Activated CD8-positive, alpha-beta memory T cell treated with anti-CD3 and anti-CD28 coated beads for 1 hour (primary cell): ENCODE measurements at places on chromosomes 6 and 20.

GRCh38 chr6:136148051-136148450, 102.1 kb downstream of the MTFR2 start:
- DNase-seq, result no peak

- no peak for DNase-seq
These were observed 655 bp downstream of the FAM184A start for GRCh38 chr6:119077643-119078375.

DNA sequence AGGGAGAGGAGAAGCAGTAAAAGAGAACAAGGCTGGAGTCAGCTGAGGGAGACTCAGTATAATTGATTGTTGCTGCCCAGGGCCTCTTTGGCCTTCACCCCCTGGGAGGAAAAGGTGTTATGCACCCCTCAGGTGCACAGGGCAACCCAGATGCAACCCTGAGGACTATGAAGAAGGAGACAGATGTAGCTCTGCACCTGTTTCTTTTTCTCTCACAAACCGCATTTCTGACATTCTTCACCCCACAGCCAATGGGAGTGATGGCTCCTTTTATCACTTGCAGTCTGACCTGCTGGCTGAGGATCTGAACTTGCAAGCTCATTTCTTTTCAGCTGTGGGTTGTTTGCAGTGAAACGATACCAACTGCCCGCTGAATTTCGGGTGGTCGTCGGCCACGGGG, 64.1 kb upstream of the F13A1 start:
- DNase-seq, result no peak

DNA sequence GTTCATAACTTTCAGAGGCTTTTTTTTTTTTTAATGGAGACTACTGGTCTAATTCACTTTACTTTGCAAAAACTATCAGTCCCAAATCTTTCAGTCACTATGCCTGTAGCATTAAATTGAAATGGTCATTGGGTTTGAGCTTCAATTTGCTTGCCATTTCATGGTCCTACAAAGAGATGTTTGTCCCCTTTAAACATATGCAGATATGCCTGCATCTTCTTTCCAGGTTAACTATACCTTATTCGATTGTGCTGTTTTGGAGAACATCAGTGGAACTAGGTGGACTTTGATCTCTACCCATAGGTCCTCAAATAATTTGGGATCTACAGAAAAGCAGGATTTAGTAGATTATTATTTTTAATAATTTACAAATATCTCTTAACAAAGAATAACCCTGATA, 4.6 kb downstream of the POU3F2 start:
- DNase-seq, result no peak

- DNase-seq, result no peak
These were observed 5.2 kb upstream of the FOXO3 start for GRCh38 chr6:108555399-108556052.

- DNase-seq, result no peak
These were observed 27.2 kb upstream of the EFHC1 start for GRCh38 chr6:52392944-52393343.

DNA sequence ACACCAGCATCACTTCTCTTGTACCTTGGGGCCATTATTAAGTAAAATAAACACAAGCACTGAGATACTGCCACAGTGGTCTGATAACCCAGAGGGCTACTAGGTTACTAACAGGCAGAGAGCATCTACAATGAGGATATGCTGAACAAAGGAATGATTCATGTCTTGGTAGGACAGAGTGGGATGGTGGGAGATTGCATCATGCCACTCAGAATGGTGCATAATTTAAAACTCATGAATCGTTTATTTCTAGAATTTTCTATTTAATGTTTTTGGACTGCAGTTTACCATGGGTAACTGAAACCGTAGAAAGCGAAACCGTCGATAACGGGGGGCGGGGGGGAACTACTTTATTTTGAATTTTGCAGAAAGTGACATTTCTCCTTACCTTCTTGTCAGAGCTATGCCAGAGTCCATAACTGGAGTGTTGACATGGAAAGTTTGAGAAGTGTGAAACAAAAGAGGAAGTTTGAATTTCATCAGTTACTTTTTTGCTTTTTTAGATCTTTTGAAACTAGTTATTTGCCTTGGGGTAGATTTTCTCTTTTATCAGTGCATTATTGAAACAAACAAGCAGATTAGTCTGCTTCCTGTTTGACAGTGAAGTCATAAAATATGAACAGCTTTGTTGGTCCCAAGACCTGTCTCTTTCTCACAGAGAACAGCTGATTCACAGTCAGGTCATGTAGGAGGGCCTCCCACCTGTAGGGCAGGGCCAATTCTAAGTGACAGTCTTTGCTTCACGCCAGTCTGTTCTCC, 124.9 kb downstream of the KLHL32 start:
- no peak for DNase-seq

DNA sequence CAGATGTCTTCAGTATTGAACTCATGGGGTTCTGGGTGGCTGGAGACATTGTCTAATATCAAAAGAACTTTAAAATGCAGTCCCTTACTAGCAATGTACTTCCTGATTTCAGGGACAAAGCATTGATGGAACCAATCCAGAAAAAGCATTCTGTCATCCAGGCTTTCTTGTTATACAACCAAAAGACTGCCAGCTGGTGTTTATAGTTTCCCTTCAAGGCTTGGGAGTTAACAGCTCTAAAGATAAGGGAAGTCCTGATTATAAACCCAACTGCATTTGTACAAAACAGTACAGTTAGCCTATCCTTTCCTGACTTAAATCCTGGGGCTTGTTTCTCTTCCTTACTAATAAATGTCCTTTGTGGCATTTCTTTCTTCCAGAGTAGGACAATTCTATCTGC, 160.0 kb downstream of the COL21A1 start:
- no peak for DNase-seq
